ENCODE measurements at places on chromosomes 2 and 18.

DNA sequence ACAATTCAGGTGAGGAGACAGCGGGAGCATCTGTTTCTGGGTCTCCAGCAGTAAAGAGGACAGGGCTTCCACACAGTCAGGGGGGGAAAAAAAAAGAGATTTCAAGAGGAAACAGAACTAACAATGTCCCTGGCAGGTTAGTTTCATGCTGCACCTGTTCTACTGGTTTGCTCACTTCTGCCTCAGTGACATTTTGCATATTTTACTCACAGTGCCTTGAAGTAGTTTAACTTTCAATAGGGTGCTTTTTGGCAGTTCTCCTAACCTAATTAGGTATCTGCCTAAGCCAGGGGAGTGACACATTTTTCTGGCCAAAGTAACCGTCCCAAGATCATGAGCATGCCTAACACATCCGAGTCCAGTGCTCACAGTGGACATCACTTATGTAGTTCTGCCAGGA is 109.0 kb upstream of the ALK start:
- no peak for DNase-seq

GRCh38 chr2:174389542-174389941 is 6.0 kb upstream of the SCRN3 start:
- DNase-seq: no peak

DNA sequence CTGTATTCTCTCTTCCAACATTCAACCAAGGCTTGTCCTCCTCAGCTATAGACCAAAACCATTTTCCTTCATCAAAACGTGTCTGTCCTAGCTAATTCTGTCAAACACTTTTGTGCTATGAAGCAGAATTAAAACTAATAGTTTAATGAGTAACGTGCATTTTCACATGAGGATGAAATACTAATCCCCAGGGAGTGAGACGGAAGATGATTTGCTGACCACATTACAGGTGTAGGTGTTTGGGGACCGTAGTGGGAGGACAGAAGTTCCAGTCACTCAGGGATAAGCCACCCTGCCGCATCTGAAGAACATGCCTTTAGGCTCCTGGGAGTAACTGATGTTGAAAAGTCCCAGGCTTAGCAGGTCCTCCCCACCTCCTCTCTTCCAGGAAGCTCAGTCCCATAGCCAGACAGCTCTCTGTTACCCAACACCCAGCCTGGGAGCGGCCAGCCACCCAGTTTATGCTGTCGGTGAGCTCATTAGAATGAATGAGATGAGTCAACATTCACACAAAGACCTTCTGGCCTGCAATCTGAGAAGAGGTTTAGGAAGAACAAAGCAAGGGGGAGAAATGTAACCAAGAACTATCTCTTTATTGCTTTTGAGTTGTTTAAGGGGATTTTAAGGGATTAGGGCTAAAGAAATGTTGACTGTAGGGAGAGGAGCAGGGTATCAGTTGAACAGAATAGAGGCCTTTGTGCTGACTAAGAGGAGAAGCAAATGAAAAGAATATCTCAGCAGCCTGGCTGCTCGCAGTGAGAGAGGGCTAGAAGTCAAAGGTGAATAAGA is 122.5 kb downstream of the FOXI3 start:
- no peak for DNase-seq

DNA sequence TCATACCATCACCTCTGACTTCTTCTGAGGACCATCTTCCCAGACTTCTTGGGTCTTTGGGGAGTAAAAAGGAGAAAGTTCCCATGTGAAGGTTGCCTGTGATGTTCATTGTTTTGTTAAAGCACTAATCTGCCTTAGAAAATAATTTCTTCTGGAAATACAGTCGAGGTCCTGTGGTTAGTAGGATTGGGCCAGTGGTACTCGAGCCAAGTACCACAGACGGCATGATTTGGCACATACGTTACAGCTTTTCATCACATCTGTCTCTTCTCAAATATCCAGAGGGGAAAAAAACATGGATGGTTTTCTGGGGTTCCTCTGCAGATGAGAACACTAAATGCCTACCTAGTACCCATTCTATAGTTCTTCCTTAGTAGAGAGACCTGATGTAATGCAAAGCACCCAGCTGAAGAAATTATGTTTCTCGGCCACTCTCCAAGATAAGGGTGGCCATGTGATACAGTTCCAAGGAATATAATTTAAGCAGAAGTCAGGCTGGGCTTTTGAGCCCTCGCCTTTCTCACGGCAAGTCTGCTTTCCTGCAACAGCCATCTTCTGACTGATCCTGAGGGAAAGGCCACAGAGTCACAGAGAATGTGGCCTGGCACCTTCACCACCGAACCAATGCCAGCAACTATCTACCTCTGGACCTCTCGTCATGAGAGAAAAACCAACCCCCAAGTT is 161.0 kb downstream of the RNF152 start:
- DNase-seq: no peak

- no peak for DNase-seq
Observed at GRCh38 chr18:62631173-62631572, 84.2 kb upstream of the PHLPP1 start.

DNA sequence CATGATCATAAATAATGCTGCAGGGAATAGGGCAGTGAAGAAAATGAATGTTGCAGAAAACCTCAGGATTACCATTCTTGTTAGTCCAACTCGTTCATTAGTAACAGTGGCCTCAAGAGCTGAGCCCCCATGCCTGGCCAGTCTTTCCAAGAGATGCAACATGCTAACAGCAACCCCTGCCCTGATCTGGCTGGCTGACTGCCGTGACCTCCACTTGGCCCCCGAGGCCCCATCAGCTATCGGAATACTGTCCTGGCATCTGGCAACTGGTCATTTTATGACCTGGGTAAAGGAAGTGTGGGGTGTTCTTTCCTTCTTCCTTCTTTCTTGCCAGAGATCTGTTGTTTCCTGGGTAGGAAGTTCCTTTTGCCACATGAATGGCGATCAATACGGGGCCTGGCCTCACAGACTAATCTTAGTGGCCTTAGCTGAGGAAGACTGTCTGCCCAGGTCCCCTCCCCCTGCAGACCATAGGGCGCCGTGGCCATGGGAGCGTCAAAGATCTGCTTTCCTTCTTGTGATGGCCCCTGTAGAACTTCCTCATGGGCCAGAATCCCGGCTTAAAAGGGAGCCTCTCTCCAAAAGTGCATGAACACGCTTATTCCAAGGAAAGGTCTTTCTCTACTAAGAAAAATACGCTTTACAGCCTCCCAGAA is 10.6 kb upstream of the TRABD2A start:
- no peak for DNase-seq

- no peak for DNase-seq
Observed at GRCh38 chr18:57516056-57516455, 70.4 kb downstream of the FECH start.

DNA sequence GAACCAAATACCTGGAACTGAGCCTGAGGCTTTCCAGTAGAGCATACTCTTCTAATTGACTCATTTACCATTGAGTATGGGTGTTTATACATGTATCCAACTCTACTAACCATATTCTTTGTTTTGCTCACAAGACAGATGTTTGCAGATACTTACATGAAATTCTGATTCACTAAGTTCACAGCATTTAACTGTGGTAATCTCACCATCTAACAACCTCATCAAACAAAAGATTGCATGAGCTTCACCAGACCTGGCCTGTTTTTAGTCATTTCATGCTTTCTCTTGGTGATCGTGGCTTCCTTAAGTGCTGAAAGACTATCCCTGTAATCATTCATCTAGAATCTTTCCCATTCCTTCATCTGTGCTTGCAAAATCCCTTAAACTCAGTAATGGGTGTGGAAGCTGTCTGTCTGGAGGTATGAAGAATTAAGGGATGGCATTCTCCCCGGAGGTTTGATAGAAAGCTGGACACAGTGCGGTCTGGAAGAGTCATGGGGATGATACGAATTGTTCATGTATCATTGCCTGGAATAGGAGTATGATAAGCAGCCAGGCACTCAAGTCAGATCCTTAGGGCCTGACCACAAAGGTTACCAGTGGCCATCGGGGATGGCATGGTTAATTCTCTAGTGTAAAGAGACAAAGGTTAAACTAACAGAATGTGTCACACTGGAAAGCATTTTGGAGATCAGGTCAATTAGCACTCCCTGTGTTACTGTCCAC is 42.0 kb upstream of the IL1R1 start:
- DNase-seq: no peak

- DNase-seq: no peak
Observed at GRCh38 chr18:3328532-3328931, 66.6 kb downstream of the MYL12B start.

DNA sequence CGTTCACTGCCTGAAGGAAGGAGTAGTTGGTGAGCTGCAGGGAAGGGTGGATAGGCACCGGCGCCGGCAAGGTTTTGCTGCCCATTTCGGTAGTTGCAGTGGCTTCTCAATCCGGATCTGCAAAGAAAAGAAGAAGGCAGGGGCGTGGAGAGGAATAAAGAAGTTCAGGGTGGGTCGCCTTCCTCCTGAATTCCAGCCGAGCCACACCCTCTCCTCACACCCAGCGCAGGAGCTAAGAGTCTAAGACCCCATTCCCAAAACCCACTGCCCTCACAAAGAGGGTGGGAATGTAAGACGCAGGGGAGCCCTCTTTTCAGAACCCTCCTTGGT is 4.7 kb downstream of the OSR1 start:
- DNase-seq: no peak

DNA sequence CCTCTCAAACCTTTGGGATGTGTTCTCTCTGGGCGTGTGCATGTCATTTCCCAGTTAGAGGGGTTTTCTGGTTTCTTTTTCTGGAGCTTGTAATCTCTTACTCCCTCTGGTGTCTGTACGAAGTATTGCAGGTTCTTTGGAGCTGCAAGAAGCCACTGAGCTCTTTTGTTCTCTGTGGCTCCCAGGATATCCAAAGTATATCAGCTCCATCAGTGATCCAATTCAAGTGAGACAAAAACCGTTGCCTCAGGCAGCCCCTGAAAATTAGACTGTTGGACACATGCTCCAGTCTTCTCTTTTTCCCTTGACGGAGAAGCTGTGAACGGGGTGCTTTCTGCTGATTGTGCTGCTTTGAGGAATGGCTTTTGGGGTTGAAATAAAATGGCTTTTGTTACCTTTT is 59.0 kb upstream of the LDLRAD4 start:
- no peak for DNase-seq

GRCh38 chr2:12714391-12715221 is 2.1 kb upstream of the TRIB2 start:
- no peak for DNase-seq

- DNase-seq: no peak
Observed at GRCh38 chr18:4406856-4407255, 48.3 kb downstream of the DLGAP1 start.

GRCh38 chr2:236940916-236941520 is 144.7 kb upstream of the COPS8 start:
- DNase-seq: no peak

DNA sequence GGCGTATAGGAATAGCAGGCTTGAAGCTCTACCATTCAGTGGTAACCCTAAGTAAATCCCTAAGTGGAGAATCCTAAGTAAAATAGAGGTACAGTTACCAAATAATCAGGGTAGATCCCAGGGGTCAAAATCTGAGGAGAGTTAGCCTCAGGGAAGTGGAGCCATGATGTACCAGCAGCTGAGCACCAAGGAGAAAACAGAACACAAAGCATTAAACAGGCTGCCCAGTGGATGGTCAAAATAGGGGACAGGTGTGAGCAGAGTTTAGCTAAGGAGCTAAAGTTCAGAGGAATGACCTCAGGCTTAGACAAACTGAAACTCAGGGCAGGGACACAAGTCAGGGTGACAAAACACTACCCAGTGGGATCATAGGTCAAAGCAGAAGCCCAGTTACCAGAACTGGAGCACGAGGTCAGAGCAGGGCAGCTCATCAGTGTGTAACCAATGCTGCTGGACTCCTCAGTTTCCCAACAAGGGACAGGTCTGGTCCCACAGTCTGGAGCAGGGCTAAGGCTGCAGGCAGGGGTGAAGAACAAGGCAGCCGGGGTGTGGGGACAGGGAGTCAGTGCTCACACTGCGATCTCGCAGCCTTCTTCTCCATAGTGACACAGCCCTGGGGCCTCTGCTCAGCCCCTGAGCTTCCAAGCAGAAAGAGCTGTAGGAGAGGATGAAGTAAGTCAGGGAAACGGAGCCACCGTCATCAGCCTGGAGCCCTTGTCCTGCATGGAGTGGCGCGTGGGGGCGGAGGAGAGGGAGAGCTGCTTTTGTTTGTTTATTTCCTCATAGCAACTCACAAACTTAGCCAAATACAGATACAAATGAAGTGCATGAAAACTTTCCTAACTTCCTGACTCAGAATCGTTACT is 264.0 kb downstream of the MREG start:
- DNase-seq: no peak

DNA sequence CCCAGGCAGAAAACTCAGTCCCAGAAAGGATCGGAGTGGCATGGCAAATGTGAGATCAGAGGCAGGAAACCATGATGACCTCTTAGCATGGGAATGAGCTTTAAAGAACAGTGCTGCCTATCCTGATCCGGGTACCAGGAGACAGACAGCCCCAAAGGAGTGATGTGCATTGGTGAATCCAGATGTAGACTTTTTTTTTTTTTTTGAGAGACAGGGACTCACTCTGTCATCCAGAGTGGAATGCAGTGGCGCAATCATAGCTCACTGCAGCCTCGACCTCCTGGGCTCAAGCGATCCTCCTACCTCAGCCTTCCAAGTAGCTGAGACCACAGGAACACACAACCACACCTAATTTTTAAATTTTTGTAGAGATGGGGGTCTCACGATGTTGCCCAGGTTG is 122.7 kb downstream of the VAPA start:
- no peak for DNase-seq

DNA sequence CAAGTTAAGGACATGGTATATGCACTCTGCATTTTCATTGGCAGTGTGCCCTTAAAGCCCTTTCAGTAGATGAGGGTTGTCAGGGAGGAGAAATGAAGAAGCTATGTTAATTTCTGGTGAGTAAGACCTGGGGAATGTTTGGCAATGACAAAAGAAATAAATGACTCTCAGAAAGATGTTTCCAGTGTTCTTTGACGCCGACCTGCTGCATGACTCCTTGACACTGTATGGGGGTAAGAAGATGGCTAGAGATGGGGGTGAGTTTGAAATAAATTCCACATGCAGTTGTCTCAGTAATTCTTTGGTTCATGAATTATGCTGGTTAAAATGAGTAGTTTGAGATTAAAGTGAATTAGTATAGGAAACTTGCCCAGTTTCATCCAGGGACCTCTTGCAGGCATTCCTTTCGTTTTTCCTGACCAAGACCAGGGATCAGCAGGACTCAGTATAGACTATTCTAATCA is 5.9 kb downstream of the CCDC121 start:
- DNase-seq: no peak

DNA sequence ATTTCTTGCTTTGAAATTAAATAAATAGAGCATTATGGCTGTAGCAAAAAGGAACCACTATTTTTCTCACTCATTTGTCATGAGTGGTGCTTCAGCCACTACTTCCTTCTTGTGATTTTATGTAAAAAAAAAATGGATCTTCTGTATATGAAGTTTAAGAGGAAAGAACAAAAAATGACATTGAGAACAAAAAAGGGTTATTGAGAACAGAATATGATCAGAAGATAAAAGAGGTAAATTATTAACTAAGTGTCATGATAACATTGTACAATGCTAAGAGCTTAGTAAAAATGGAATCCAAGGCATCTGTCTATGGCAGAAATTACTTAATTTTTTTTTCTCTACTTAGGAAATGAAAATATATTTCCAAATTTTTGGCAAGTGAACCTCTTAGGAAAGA is 103.5 kb downstream of the PKP4 start:
- no peak for DNase-seq

- no peak for DNase-seq
Observed at GRCh38 chr2:232321156-232321816, 57.3 kb upstream of the ALPP start.

GRCh38 chr2:204255526-204255925 is 289.7 kb upstream of the PARD3B start:
- no peak for DNase-seq

GRCh38 chr2:176187899-176188773 is at the start of gene HOXD1:
TSS of gene HOXD1 (plus strand) at chr2:176188668. CDS start at chr2:176188802, 134 bp downstream.
- no peak for DNase-seq

All from stimulated activated CD4-positive, alpha-beta T cell treated with anti-CD3 and anti-CD28 coated beads, Interleukin-2, amount 100 ng/mL, for 4 hours (primary cell).